ENCODE measurements at places on chromosomes 2 and 18.

GRCh38 chr2:44927985-44928482 lies 13.5 kb upstream of the SIX3 start:
- DNase-seq, result no peak

DNA sequence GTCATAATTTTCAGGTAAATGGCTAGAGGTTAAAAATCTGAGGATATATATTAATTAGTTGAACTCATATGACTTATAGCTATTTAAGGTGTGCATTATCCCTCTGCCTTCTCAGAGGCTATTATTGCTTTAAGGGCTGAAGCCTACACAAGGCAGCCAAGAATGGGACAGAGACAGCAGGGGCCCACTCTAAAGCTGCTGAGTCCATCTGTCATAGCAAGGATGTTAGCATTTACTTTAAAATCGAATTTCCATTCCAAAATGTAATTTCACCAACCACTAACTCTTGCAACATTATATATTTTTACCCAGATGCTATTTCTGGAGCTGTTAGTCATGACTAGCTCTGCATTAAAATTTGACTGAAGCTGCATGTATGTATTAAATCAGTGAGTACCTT lies 236.3 kb upstream of the FSIP2 start:
- no peak for DNase-seq

GRCh38 chr2:102313025-102313424 lies 1.7 kb downstream of the IL1RL1 start:
- DNase-seq, result peak; percentile 80

- peak; percentile 23 for DNase-seq
Measured at GRCh38 chr2:180890781-180891180, 89.6 kb upstream of the UBE2E3 start.

- no peak for DNase-seq
Measured at GRCh38 chr18:179499-179898, 21.1 kb downstream of the USP14 start.

GRCh38 chr18:42446195-42446594 lies 491.2 kb downstream of the PIK3C3 start:
- DNase-seq, result peak; percentile 67

GRCh38 chr18:79851950-79852349 lies 54.2 kb downstream of the KCNG2 start:
- DNase-seq, result no peak

GRCh38 chr2:124316133-124316532 lies 291.0 kb downstream of the CNTNAP5 start:
- no peak for DNase-seq

GRCh38 chr2:230068651-230069055 lies at the start of gene SLC16A14:
TSS of gene SLC16A14 (minus strand) at chr2:230068924. CDS start at chr2:230059352, 9,572 bp downstream.
- peak; percentile 66 for DNase-seq

DNA sequence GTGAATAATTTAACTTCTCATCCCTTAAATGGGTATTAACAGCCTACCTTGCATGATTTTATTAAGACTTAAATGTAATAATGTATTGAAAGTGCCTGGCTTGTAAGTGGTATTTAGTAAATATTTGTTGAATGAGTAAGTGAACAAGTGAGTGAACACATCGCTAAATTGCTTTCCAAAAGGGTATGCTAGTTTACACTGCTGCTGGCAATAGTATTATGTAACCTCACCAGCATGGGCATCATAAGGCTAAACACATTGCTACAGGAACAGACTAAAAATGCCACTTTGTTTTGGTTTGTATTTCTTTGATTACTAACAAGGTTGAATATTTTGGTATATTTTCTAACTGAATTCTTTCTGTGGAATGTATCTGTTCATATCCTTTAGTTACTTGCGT lies 9.8 kb downstream of the WDR43 start:
- peak; percentile 45 for DNase-seq
